HCT116 (cell line): ENCODE measurements at places on chromosomes 4 and X. TPM values are rescaled to one million over a fixed set of nuclear protein-coding genes. Genes with fewer than 3 reads are reported as not detected.
A peak's percentile ranks its signal among the peaks of the same experiment; 100 is the strongest.

- no peaks in the 10 kb centered on the region for H3K36me3 ChIP-seq
- no peak overlapping the region for H3K27ac ChIP-seq
- H3K4me1 ChIP-seq: no peaks in the 10 kb centered on the region
- no peaks in the 10 kb centered on the region for H3K27me3 ChIP-seq
- no peak for DNase-seq
Measured at GRCh38 chr4:60259781-60260180, 940.3 kb upstream of the ADGRL3 start.

GRCh38 chrX:119482041-119482440 lies 13.8 kb downstream of the SLC25A5 start:
- DNase-seq: no peak
- H3K4me3 ChIP-seq: no peak overlapping the region
- H3K27ac ChIP-seq: 0 out of 2 replicates have a peak overlapping the region, but pooled peaks have one; percentile 44
- H3K27me3 ChIP-seq: no peaks in the 10 kb centered on the region
- peaks cover 30% of the 10 kb centered on the region for H3K4me1 ChIP-seq

GRCh38 chr4:4720646-4721045 lies 138.8 kb upstream of the MSX1 start:
- no peaks in the 10 kb centered on the region for H3K27me3 ChIP-seq
- H3K36me3 ChIP-seq: no peaks in the 10 kb centered on the region
- H3K4me3 ChIP-seq: no peak overlapping the region
- no peaks in the 10 kb centered on the region for H3K4me1 ChIP-seq
- H3K27ac ChIP-seq: no peak overlapping the region
- no peak for DNase-seq

- H3K36me3 ChIP-seq: no peaks in the 10 kb centered on the region
- H3K27ac ChIP-seq: no peak overlapping the region
- no peak for DNase-seq
- no peaks in the 10 kb centered on the region for H3K4me1 ChIP-seq
Measured at GRCh38 chrX:136747003-136747986, 33.4 kb downstream of the ARHGEF6 start.

DNA sequence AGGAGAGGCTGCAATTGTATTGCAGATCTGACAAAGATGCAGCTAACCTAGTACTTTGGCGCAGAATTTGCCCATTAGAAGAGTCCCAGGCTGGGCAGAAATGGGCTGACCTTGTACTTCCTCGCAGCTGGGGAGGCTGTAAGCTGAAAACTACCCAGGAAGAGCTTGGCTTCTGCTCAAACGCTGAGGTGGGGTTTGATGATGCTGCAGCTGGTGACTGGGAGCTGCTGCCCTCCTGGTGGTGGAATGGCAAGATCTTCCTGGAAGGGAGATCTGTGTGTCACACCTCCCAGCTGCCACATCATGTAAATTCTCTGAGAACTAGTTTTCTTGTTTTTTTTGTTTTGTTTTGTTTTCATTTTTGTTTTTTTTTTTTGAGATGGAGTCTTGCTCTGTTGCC lies 17.4 kb downstream of the CCNG2 start:
- H3K27ac ChIP-seq: no peak overlapping the region
- no peaks in the 10 kb centered on the region for H3K36me3 ChIP-seq
- H3K4me3 ChIP-seq: no peak overlapping the region

GRCh38 chr4:24683116-24683515 lies 98.8 kb upstream of the DHX15 start:
- H3K27ac ChIP-seq: no peak overlapping the region
- no peak overlapping the region for H3K4me3 ChIP-seq
- no peaks in the 10 kb centered on the region for H3K36me3 ChIP-seq
- DNase-seq: no peak
- 0 out of 2 replicates have a peak, but pooled peaks cover 6% of the 10 kb centered on the region for H3K27me3 ChIP-seq

- no peak overlapping the region for H3K27ac ChIP-seq
- no peak overlapping the region for H3K4me3 ChIP-seq
- no peaks in the 10 kb centered on the region for H3K36me3 ChIP-seq
- no peak for DNase-seq
- no peaks in the 10 kb centered on the region for H3K4me1 ChIP-seq
Measured at GRCh38 chrX:38871129-38872029, 70.1 kb downstream of the MID1IP1 start.

- no peaks in the 10 kb centered on the region for H3K36me3 ChIP-seq
- H3K27ac ChIP-seq: no peak overlapping the region
- peaks cover 12% of the 10 kb centered on the region for H3K4me1 ChIP-seq
- H3K4me3 ChIP-seq: no peak overlapping the region
- H3K27me3 ChIP-seq: no peaks in the 10 kb centered on the region
- DNase-seq: no peak
Measured at GRCh38 chr4:122702939-122703338, 29.6 kb upstream of the BBS12 start.

The AADAT gene
- total RNA-seq: 15.4 TPM

The MAML3 gene
- total RNA-seq: 3.1 TPM

The GPR82 gene
- total RNA-seq: not detected

The CLGN gene
- total RNA-seq: 1.4 TPM

The ARHGAP36 gene
- total RNA-seq: not detected
